ENCODE measurements at places on chromosomes 1 and 21.

GRCh38 chr1:9400425-9401079, 107.9 kb downstream of the SPSB1 start:
- DNase-seq = no peak

- DNase-seq = peak; percentile 85
Measured at GRCh38 chr1:32773018-32773763, 44.0 kb downstream of the YARS1 start.

DNA sequence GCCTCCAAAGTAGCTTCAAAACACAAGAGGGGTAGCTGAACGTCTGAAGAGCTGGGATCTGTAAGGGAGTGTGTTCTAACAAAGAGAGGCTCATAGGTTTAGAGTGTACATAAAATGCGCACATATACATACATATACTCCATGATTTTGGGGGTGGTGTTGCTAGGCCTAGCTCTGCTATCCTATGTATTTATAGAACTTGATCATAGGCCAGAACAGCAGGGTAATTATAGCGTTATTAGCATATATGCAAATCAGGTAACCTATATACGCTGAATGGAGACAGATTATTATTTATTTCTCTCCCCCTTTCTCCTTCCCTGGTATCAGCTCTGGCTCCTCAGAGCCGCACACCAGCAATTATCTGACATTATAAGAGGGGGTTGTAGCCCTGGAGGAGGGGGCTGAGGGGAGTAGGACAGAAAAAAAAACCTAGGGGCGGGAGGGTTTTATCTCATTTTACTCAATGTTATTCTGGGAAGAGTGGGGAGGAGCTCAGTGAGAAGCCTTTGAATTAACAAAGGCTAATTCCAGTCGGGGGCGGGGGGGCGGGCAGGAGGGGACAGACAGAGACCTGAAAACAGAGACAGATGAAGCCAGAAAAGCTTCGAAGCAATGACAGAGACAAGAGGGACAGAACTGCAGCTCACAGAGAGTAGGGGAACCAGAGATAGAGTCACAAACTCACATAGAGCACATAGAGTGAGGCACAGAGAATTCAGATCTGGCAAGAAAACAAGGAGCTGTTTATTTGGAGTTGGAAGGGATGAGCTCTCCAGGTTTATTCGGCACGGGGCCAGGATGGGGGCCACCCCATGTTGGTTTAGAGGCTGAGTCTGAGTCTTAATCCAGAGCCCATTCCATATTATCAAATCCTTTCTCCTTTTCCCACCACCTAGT, 63.0 kb downstream of the RHBG start:
- no peak for DNase-seq

GRCh38 chr21:33419538-33420123, 16.4 kb downstream of the IFNGR2 start:
- DNase-seq = no peak

- no peak for DNase-seq
Measured at GRCh38 chr1:170445096-170445495, 86.9 kb upstream of the GORAB start.

DNA sequence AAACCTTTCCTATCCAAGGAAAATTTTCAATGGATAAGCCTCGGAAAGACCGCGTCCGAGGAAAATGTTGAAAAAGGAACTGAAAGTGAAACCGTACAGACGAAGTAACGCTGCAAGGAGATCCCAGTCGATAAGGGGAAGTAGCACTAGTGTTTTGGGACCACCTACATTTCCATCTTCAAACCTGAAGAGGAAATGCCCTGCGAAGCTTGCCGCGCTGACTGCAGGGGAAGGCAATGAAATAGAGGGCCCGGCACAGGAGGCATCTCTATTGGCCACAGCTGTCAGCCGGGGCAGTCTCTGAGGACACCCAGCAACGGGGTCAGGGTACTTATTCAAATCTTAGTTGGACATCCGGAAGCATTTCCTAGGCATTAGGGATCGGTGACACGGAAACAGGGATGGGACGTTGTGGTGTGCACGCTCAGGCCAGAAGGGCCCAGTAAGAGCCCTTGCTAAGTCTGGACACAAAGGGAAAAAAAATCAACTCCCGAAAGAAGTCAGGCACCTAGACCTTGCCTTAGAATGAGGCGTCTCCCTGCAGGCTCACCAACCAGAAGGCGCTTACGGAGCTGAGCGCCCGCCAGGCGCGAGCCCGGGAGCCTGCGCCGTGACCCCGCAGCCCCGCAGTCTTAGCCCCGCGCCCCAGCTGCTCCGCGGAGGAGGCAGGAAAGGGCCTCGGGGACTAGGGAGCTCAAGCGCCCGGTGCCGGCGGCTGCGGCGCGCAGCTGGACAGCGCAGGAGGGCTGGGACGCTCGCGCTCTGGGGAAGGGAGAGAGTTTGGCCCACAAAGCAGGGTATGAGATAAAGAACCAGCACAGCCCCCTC, 655 bp downstream of the USF1 start:
- peak; percentile 76 for DNase-seq

GRCh38 chr1:25685938-25686665, 69.5 kb downstream of the MAN1C1 start:
- no peak for DNase-seq

GRCh38 chr1:155179112-155180031, 5.7 kb downstream of the TRIM46 start:
- DNase-seq = no peak

DNA sequence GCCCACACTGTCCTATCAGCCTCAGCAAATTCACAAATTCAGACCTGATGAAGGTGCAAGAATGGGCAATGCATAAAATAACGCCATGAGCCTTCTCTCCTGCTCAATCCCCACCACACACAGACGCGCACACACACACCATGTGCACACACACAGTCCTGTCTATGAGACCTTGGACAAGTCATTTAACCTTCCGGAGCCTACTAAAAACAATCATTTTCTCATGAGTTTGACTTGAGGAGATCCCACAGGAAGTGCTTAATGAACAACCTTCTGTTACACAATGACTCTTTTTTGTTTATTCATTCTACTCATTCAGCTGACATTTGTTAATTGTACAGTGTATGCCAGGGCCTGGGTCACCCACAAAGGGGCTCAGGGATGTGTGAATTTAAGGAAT, 125.4 kb downstream of the EDEM3 start:
- DNase-seq = no peak

DNA sequence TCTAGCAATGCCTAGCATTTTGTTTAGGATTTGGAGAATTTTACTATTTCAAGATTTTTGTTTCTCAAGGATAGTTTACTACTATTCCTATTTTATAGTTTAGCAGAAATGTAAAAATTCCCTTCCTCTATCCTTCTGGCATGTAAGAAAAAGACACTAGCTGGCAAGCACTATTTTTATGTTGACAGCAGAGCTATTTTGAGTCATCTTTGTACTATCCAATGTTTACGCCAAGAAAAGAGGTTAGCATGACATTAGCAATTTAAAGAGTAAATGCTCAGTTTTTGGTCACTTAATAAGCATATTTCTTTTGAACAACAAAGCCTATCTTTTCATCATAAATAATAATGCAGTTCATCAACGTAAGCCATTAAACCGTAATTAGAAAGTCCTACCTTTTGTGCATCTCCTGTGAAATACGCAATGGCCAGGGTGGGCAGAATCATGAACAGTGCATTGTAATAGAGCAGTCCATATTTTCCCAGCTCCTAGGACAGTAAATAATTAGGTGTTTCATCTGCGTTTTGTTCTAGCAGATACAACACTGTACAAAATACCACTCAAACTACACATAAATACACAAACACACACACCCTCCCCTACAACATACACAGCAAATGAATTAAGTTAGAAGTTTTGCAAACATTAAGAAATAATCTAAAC, 12.0 kb downstream of the SLC35D1 start:
- no peak for DNase-seq

DNA sequence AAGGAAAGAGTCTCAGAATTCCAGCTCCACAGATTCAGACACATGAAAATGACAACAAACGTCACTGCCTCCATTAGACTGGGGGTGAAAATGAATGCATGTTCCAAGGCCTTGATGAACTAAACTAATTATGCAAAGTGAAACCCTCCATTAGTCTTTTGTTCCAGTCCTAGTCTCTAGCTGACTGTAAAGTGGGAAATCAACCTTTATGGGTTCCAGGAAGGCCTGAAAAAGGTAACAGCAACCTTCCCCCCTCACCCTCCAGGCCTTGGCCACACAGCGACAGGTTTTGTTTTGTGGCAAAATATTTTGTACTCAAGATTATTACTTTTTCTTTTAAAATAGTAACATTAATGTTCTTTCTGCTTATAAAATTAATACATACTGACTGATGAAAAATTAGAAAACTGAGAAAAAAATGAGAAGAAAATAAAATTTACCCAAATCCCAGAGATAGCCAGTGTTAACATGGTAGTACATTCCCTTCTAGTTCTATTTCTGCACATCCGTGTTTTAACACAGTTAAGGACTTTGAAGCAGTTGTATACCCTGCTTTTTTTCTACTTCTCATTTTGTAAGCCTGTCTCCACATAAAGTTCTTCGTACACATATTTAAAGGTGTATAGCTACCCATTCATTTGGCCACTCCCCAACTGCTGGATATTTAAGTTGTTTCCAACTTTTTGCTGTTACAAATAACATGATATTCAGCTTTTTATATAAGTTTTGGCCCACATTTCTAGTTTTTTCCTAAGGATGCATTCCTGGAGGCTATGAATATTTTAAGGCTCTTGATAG, 60.9 kb downstream of the CD2 start:
- no peak for DNase-seq

DNA sequence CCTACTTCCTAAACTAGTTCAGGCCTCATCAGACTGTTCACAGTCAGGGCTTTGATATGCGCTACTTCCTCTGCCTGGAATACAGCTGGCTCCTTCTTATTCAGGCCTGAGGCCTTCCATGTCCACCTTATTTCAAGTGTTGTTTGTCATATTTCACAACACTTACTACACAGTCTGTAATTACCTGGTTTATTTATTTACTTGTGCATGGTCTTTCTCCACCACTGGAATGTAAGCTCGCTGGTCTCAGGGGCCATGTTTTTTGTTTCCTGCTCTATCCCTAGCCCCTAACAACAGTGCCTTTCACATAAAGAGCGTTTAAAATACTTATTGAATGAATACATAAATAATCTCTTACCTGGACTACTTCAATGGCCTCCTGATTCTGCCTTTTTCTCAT, 4.6 kb upstream of the SRSF4 start:
- no peak for DNase-seq

DNA sequence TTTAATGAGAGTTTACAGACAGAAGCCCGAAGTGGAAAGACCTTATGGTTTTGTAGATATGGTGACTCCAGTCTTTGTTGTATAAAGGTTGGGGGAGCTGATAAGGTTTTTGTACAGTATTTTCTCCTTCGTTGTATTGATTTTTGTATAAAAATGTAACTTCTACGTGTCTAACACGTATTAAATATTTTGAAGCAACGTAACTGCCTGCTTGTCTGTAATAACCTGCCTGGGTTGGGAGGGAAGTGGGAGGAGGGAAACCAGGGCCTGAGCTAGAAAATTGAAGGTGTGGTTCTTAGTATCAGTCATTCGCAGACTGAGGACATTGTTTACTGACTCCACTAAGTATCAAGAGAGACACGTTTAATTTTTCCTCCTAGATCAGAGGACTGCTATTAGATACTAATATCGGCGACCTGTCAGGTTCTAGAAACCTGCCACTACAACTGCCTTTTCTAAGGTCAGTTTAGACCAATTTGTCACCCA, 2.2 kb downstream of the IER5 start:
- no peak for DNase-seq

DNA sequence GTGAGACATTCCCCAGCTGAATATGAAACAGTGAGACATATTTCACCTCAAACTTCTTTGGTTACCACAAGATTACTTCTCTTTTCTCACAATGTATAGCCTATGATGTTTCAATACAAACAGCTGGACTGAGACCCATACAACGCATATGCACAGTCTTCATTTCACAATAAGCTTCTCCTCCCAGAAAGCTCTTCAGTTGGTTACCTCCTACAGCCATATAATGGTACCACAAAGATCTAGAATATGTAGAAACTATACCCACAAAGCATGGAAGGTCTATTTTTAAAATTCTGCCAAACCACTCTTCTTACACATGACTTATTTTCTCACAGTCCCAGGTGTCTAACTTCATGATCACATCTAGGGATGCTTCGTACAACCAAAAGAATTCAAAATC, 70.8 kb downstream of the JAK1 start:
- no peak for DNase-seq

DNA sequence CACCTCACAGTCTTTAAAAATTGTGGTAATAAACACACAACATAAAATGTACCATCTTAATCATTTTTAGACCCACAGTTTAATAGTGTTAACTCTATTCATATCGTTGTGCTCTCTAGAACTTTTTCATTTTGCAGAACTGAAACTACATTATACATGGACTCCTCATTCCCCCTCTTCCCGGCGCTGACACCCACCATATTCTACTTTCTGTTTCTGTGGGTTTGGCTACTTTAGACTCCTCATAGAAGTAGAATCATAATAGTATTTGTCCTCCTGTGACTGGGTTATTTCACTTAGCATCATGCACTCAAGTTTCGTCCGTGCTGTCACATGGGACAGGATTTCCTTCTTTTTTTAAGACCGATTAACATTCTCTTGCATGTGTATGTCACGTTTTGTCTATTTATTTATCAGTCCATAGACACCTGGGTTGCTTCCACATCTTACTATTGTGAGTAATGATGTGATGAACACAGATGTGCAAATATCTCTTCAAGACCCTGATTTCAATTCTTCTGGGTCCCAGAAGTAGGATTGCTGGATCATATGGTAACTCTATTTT, 62.9 kb upstream of the TMPRSS2 start:
- DNase-seq = no peak

DNA sequence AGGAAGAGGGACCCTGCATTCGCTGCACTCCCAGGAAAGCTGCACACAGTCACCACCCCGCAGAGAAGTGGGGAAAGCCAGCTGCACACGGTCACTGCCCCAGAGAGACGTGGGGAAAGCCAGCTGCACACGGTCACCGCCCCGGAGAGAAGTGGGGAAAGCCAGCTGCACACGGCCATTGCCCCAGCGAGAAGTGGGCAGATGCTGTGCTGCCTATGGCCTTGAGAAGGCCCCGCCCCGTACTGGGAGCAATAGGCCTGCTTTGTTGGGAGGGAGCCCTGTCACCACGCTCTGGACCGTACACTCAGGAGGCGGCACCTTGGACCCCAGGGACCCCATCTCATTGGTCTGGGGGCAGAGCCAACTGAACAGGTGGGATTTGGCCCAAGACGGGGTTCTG, 4.3 kb upstream of the GPR153 start:
- no peak for DNase-seq

- no peak for DNase-seq
Measured at GRCh38 chr1:221605569-221605968, 136.3 kb downstream of the DUSP10 start.

GRCh38 chr1:103525114-103525606, 339 bp upstream of the RNPC3 start:
- DNase-seq = peak; percentile 27

DNA sequence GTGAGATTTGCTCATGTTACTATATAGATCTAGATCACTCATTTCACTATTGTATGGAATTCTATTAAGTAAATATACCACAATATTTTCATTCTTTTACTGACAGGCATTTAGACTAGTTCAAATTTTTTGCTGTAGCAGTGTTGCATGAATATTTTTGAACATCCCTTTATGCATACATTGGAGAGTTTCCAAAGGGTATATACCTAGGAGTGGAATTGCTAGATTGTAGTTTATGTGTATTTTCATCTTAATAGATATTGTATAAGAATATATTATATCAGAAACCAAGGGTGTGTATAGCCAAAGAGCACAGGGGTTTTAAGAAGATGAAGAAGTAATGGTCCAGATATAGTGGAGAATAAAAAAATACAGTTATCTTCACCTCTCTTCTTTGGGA, 6.2 kb downstream of the SCMH1 start:
- DNase-seq = no peak

Measured in right hindlimb (tissue), 1 donor.